ENCODE measurements at places on chromosomes 4 and X.
A peak's percentile ranks its signal among the peaks of the same experiment; 100 is the strongest.

- no peak for DNase-seq
Measured at GRCh38 chr4:18033111-18034085, 11.8 kb upstream of the LCORL start.

DNA sequence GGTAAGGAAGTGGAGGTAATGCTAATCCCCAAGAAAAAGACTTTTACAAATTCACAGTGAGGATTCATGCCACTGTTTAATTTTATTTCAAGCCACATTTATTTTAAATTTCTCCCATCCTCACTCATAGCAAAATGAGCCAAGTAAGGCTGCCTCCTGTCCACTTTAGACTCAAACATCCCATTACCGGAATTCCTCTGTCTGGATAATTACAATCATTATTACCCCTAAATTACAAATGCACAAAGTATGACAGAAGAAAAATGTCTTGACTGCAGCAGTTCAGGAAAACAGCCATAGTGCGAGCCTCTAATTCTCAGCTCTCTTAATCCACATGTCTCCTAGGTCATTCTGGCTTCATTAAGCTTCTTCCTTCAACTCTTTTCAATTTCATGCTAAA is 57.0 kb downstream of the MAPK10 start:
- DNase-seq, result no peak

GRCh38 chrX:131199091-131199490 is 90.0 kb downstream of the IGSF1 start:
- no peak for DNase-seq

- DNase-seq, result no peak
Measured at GRCh38 chr4:2094545-2094944, 35.4 kb downstream of the NAT8L start.

GRCh38 chrX:154028502-154029184 is 8.9 kb upstream of the IRAK1 start:
- no peak for DNase-seq

- DNase-seq, result no peak
Measured at GRCh38 chr4:148857239-148857972, 415.2 kb upstream of the NR3C2 start.

DNA sequence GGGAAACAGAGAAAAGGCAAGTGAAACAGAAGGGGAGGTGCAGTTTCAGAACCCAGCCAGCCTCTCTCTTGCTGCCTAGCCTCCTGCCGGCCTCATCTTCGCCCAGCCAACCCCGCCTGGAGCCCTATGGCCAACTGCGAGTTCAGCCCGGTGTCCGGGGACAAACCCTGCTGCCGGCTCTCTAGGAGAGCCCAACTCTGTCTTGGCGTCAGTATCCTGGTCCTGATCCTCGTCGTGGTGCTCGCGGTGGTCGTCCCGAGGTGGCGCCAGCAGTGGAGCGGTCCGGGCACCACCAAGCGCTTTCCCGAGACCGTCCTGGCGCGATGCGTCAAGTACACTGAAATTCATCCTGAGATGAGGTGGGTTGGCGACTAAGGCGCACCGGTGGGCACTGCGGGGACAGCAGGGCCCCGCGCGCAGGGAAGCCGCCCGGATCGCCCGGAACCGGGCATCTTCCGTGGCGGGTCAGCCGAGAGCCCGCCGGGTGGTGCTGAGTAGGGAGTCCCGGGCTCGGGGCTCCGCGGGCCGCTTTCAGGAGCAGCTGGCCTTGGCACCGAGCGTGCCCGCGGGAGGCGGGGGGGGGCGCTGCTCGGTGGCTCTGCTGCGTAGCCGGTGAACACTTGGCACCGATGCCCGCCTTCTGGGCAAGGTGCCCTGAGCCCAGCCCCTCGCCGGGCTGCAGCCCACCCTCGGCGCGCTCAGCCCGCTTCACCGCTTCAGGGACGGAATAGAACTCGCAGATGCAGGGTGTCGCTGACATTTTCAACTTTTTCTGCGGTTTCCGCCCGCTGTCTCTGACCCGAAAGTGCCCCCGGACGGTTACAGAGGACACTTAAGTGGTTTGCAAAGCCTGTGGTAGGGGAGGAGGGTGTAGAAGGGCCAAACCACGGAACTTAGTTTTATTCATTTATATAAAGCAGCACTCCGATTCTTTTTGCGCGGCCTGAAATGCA is at the start of gene CD38:
TSS of gene CD38 (plus strand) at position 40 of the 953 bp plus-strand sequence. CDS start at position 127, 87 bp downstream.
- DNase-seq, result peak; percentile 28

GRCh38 chrX:108511721-108512120 is 72.1 kb downstream of the COL4A5 start:
- DNase-seq, result no peak

DNA sequence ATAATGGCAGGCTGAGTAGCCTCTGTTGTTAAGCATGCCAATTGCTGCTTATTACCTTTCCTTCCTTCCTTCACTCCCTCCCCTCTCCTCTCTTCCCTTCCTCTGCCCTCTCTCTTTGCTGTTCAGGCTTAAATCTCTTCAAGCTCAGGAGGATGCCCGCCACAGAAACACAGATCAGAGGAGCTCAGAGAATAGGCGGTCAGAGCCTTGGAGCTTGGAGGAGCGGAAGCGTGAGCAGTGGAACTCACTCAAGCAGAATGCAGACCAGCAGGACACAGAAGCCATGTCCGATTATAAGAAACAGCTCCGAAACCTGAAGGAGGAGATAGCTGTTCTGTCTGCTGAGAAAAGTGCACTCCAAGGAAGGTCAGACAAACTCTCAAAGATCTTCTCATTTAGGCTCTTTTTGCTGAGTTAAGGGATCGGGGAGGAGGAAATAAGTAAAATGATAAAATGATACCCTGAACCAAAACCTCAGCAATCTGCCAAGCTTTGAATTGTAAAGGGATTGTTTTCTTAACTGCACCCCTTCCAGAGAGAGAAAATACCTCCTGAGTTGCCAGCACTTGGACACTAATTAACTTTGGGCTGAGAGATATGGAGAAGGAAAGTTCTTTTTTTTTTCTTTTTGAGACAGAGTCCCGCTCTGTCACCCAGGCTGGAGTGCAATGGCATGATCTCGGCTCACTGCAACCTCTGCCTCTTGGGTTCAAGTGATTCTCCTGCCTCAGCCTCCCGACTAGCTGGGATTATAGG is 20.9 kb downstream of the SPATA18 start:
- no peak for DNase-seq

- DNase-seq, result no peak
Measured at GRCh38 chrX:153645151-153645550, 1.9 kb upstream of the DUSP9 start.

DNA sequence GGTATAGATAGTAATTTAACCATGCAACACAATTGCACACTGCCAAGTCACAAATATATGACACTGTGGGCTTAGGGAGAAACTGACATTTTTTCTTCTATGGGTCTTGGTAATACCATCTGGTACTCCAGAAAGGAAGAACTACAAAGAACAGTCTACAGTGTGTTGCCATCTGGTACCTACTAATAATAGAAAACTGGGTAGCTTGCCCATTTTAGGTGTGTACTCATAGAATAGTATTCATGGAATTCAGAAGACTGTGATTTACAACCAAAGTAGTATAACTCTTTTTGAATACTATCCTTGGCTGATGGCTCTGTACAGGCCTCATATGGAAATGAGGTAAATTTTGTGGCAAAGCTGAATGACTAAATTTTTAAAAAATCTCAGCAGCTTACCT is 132.6 kb upstream of the RPS6KA6 start:
- no peak for DNase-seq

GRCh38 chr4:123248085-123248659 is 148.4 kb upstream of the SPRY1 start:
- DNase-seq, result no peak

DNA sequence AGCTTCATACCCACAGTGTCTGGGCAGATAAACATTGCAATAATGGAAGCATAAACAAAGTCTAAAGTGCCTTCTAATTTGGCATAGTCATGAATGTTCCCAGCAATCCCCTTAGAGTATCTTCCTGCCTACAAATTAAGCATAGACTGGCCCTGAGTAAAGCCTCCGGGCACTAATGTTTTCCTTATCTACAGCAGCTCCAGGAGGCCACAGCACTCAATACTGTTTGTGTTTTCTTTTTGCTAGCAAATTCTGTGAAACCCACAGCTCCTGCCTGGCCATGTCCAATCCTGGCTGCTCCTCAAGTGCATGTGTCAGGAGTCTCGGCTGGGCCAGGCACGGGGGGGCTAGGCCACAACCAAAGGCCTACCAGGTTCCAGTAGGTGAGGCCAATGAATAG is 102.7 kb upstream of the TBC1D9 start:
- DNase-seq, result no peak

DNA sequence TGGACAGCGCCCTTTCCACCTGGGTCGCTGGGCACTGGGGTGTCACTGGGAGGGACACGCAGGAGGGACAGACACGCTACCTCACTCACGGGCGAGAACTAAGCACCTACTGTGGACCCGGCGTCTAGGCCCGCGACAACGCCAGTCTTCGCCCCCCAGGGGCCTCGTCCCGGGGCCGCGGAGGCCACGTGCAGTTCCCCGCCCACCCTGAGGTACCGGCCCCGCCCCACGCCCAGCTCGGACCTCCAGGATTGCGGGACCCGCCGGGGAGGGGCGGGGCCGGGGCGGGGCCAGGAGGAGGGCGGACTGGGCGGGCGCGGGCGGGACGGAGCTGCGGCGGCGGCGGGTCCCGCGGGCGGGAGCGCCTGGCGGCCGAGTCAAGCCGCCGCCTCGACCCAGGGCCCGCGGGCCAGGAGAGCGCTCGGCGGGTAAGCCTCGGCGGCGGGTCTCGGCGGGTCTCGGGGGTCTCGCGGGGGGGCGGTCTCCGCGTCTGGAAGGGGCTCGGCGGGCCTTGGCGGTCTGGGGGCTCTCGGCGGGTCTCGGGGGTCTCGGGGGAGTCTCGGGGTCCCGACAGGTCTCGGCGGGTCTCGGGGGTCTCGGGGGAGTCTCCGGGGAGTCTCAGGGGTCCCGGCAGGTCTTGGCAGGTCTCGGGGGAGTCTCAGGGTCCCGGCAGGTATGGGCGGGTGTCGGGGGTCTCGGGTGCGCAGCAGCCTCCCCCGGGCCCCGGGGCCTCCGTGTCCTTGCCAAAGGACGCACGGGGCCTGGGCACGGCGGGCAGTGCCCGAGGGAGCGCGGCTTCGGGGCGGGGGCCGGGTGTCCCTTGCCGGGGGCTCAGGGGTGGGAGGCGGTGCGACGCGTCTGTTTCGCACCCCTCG is at the start of gene SH3BP2:
TSS of gene SH3BP2 (plus strand) at position 375 of the 875 bp plus-strand sequence. CDS start 27,533 bp downstream, outside the sequence.
- peak; percentile 78 for DNase-seq

DNA sequence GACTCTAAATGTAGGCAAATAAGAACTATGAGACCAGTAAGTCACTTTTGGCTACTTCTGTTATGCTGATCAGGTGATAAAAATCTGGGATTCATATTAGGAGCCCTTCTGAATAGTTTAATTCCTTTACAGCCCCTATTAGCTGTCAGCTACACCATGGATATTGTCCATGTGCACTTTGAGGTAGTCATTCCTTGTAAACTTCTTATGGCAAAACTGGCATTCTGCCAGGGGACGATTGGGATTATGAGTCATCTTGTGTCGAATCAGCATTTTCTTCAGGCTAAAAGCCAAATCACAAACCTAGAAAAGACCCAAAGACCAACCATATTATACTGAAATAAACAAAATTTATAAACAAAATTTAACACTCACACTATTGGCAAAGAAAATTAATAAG is 227.6 kb downstream of the PRDM5 start:
- peak; percentile 28 for DNase-seq

DNA sequence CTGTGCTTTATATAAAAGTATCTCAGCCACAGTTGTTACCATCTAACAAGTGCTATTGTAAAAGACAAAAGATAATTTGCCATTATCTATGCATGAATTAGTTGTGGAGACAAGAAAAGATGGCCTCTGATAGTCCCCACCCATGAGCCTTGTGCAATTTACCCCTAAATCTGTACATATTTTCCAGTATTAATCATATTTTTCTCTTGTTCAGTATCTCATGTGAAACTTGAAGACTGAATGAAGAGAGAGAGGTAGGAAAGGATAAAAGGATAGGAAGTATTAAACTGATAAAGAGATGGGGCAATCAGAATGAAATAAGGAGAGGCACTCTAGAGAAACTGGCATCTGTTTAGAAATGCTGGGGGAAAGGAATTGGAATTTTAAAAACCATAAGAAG is 3.7 kb downstream of the MYOZ2 start:
- no peak for DNase-seq

DNA sequence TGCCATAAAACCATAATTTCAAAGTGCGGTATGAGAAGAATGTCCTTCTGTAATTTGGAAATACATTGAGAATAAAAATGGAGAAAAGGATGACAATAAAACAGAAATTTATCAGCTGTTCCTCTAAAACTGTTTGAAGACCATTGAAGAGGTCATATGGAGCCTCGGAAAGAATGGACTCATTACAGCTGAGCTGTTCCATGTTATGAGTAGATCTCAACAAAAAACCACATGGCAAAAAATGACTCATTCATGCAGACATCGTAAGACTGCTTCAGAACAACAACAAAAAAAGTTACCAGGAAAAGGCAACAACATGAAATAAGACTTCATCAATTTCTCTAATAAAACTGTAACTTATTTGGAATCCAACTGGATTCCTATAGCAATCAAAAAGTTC is 39.7 kb downstream of the AKAP4 start:
- DNase-seq, result no peak

DNA sequence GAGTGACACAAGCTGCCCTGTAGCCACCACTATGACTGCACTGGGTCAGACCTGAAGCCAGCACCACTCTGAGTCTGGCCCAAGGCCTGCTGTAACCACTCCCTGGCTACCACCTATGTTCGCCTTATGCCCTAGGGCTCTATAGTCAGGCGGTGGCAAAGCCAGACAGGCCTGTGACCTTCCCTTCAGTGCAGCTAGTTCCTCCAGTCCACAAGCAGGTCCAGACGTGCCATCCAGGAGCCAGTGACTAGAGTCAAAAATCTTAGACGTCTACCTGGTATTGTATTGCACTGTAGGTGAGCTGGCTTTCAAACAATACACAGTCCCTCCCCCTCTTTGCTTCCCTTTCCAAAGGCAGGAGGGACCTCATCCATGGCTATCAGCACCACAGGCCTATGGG is 54.0 kb upstream of the RNF128 start:
- no peak for DNase-seq

GRCh38 chr4:163590619-163591264 is 96.3 kb downstream of the TMA16 start:
- no peak for DNase-seq

- no peak for DNase-seq
Measured at GRCh38 chrX:21661316-21661715, 3.2 kb upstream of the KLHL34 start.

DNA sequence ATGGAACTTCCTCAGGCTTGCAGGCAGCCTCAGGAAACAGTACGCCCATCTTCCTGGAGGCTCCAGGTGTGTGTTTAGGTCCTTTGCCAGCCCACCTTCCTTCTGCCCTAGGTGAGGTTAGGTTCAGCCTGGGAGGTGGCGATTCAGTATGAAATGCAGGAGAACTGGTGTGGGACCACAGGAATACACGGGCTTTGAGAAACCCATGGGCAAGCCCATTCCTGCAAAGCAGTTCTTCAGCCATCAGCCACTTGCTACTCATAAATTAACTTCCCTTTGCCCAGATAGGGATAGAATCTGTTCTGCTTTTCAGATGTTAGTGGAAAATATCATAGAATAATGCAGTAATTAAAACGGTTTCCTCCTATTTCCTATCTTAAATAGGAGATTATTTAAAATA is 32.2 kb downstream of the TBC1D14 start:
- DNase-seq, result no peak
